ENCODE measurements at places on chromosomes 1 and 21.
A peak's percentile ranks its signal among the peaks of the same experiment; 100 is the strongest.

DNA sequence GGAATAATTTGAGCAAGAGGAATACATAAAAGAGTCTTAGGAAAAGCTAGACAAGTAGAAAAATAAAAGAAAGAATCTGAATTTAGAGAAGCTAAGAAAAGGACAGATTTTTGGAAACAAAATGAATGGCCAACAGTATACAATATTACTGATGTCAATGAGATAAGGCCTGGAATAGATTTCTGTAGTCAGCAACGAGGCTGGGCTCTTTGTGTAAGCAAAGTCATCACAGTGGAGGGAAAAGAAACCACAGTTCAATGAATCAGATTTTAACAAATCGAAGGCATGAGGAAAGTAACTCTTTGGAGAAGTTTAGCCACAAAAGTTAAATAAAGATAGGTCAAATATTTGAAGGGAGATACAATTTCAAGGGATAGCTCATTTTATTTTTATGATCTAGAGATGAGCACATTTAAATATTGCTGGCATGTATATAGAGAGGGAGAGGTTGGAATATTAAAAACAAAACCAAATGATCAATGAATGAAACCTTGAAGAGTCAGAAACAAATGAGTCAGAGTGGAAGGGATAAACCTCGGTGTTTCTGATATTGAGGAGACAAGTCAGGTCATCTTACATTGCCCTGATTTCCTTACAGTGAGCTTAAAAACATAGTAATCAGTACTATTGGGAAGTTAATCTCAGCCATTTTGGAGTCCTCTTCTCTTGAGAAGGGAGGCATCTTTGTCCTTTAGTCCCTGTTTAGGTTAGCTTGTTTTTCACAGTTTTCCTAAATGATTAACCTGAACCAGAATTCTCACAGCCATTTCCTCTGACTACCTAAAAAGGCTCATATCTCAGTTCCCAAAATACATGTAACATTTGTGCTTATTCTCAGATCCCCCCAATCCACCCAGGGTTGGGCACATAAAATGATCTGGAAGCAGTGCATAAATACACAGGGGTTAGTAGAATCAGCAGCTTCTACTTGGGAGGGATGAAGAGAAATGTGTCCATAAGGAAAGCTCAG is 620.0 kb upstream of the B3GALT2 start:
- DNase-seq = no peak

- DNase-seq = no peak
Measured at GRCh38 chr1:109791495-109792043, 27.8 kb upstream of the EPS8L3 start.

DNA sequence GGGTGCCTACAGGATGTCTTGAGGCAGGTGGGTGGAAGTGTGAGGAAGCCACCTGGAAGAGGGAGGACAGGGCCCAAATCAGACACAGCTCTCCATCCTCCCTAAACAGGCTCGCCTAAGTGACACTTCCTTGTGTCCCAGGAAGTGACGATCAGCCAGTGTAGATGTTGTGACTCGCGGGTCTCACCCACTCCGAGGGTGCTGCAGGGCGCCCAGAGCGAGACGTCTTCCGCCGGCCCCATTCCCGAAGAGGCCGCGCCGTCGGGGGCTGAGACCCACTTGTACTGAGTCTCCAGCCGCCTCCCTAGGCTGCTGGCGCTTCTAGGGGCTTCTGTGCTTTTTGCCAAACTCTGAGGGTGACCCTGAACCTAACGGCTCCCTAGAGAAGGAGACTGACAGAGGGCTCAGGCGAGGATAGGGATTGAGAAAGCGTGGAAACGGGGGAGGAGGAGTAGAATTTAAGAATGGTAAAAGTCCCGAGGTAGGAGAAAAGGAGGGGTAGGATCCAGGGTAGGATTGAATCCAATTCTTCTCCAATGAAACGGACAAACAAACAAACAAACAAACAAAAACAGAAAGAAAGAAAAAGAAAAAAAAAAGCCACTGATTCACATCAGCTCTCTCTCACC is 543 bp upstream of the MARK1 start:
- no peak for DNase-seq

DNA sequence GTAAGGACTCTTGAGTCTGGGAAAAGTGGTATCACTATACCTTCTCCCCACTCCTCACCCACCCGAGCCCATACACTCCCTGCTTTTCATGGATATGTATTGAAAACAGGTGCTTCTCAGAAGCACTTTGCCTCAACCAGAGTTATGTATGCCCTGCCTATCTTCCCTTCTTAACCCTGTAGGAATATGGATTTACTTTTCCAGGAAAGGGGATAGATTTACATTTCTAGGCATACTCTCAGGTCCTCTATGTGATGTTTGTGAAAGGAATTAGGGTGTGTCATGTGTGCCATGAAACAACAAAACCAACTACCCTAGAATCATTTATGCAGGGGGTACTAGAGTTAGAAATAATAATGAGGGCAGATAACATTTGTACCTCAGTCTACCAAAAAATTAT is 11.0 kb upstream of the STX12 start:
- no peak for DNase-seq

DNA sequence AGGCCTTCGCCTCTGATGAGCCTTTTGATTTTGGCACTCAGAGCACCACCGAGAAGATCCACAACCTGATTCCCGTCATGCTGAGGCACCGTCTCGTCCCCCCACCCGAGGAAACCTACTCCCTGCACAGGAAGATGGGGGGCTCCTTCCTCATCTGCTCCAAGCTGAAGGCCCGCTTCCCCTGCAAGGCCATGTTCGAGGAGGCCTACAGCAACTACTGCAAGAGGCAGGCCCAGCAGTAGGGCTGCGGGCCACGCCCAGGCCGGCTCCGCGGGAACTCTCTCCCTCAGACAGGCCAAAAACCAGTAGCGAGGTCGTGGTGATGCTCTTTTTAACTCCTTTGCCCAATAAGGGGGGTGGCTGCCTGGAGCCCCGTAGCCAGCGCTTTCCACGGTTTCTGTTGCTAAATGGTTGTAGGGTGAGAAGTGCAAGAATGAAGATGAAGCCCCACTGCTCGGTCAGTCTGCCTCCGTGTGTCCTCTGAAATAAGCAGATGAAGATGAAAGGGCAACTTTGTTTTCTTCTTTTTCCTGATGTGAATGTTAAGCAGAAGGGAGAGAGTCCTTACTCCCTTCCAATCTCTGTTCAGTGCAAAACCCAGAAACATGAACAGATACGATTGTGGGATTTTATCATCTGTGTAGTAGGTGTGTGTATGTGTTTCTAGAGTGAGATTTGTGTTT is 46.5 kb downstream of the COQ8A start:
- no peak for DNase-seq

DNA sequence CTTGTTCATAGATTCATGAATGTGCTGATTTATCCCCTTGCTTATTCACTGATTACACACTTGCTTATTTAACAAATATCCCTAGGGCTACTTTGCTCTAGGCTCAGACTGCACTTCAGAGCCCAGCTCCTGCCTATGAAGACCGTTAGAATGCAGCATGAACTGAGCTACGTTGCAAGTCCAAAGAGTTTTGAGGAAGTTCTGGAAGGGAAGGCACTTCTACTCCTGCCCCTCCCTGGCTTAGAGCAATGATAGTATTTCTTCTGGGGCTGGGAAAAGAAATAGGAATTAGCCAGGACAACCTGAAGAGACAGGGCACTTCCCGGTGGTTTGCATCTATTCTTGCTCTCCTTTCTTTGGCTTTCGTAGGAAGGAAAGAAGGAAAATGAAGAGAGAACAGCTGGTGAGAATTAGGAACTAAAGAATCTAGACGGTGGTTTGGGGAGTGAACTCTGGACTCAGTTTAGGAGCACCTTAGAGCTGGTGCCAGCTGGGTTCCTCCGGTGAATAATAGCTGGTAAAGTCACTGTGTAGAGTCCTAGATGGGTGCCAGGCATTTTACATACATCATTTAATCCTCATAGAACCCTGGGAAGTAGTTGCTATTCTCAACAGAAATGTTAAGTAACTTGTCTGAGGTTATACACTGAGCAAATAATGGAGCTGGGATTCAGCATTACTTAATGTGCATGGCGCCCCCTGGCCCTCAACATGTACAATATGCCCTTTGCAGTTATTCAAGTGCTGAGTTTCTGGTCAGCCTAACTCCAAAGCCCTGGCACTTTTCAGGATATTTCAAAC is 65.9 kb downstream of the NDUFS5 start:
- peak; percentile 51 for DNase-seq

DNA sequence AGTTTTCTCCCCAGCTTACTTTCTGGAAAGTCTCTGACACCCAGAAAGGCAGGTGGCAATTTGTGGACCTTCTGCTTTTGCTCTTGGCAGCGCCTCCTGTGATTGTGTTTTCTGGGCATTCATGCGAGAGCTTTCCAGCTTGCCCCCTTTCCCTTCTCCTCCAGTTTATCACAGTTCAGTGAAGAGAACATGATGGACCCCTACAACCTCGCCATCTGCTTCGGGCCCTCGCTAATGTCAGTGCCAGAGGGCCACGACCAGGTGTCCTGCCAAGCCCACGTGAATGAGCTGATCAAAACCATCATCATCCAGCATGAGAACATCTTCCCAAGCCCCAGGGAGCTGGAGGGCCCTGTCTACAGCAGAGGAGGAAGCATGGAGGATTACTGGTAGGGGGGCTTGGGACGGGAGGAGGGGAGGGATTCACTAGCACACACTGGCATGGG is 24.3 kb upstream of the IKBKE start:
- DNase-seq = no peak

DNA sequence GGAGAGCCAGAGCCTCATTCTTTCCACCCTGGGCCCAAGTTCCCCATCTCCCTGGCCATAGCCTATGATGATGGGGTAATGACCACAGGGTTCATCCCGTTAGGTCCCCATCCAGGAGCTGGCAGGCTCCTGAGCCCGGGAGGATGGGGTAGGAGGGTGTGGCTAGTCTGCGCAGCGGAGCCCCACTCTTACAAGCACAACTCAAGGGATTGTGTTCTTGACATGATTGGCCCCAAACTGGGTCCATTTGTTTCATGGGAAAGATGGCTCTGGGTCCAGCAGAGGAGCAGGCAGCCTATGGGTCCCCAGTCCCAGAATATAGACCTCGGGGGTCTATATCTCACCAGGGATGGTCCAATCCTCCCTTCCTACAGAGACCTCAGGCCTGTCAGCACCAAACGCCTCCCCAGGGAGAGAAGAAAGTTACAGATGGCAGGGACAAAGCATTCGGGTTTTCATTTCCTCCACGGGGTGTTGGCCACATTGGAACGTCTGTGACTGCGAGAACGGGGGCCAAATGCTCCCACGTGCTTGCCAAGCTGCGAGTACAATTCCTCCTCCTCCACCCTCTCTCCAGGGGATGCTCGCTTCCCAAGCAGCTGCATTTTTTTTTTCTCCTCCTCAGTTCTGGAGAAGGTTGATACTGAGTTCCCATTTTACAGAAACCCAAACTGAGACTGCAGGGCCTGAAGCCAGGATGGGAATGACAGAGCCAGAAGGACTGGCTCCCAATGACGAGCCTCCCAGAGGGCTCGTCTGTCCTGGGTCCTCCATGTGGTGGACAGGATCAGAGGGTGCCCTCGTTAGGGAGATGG is 71.0 kb downstream of the DHRS3 start:
- DNase-seq = no peak

- DNase-seq = no peak
Measured at GRCh38 chr1:95282518-95282895, 48.5 kb downstream of the RWDD3 start.

- DNase-seq = no peak
Measured at GRCh38 chr1:56686169-56686568, 41.1 kb downstream of the PRKAA2 start.

GRCh38 chr1:54795356-54795665 is 5.8 kb downstream of the TTC22 start:
- no peak for DNase-seq

DNA sequence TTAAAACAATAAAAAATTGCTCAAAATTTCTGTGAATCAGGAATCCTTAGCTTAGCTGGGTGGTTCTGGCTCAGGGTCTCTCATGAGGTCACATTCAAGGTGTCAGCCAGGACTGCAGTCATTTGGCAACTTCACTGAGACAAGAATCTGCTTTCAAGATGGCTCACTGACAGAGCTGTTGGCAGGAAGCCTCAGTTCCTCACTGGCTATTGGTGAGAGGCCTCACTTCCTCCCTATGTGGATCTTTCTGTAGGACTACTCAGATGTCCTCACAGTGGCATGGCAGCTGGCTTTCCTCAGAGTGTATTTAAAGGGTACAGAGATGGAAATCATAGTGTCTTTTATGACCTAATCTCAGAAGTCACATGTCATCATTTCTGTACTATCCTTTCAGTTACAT is 785.7 kb downstream of the ADGRL2 start:
- DNase-seq = no peak

DNA sequence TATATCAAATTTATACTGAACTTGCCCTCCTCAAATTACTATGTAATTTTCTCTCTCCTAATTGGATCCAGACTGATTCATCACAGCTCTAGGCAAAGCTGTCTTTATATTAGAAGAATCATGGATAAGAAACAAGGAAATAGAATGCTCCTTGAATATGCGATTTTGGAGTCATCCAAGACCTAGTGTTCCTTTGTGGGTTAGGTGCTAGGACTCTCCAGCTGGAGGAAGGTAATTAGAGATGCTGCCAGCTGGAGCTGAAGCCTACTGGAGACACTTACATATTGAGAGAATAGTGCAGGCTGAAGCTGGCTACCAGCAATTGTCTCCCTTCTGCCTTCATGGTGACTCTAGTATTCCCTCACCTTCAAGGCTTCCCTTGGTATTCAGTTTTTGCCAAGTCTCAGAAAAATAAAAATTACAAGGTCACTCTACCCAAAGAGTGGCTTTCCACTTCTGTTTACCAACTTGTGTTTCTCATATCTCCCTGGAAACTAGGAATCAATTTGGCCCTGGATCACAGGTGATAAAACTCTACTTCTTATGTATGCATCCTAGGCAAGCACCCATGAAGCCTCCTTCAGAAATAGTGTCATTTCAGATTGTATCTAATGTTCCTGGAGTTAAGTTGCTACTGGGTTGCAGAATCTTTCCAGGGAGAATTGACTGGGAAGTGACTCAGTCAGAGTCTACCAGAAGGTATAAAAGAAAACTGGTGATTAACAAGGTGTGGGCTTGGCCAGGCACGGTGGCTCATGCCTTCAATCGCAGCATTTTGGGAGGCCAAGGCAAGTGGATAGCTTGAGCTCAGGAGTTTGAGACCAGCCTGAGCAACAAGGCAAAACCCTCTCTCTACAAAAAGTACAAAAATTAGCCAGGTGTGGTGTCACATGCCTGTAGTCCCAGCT is 24.4 kb upstream of the DOCK7 start:
- no peak for DNase-seq

GRCh38 chr1:93331412-93331811 is 14.3 kb upstream of the DR1 start:
- no peak for DNase-seq

GRCh38 chr1:205049479-205049878 is 6.5 kb downstream of the CNTN2 start:
- DNase-seq = no peak

DNA sequence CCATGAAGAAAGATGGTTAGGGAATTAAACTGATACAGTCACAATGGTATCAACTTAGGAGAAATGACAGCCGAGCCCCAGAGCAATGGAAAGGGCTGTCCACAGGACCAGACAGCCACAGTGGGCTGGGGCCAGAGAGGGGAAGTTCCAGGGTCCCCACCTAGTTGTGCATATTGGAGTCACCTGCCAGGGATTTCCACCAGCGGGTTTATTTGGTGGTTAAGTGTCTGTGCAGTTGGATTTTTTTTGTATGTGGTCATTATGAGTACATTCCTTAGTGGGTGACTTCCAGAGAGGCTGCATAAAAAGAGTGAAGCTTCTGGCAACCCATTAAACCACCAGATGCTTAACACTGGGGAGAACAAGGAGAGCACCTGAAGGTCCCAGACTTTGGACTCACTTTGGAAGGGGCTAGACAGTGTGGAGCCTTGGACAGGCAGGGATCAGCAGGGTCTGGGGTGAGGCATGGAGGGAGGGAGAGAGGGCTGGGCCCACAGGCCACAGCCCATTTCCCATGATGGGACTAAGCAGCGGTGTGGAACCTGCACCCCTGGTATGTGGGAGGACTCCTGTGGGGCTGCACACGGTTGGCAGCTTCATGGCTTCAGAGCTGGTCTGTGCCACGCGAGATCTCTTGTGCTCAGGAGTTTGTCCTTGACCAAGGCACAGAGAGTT is 7.8 kb upstream of the PTTG1IP start:
- DNase-seq = no peak

All from hematopoietic multipotent progenitor cell treated with erythropoietin and hydrocortisone succinate and interleukin-3 and kit ligand, for 17 days (in vitro differentiated cells).